NCI-H1436 treated with DMSO at 0.1 percent for 48 hours (cell line): ENCODE measurements at places on chromosomes 16 and 17.

GRCh38 chr16:29900102-29900887, at the start of gene ASPHD1:
ASPHD1 (plus strand) TSS chr16:29900488; CDS start chr16:29900972, 484 bp downstream.
- no peak for DNase-seq

DNA sequence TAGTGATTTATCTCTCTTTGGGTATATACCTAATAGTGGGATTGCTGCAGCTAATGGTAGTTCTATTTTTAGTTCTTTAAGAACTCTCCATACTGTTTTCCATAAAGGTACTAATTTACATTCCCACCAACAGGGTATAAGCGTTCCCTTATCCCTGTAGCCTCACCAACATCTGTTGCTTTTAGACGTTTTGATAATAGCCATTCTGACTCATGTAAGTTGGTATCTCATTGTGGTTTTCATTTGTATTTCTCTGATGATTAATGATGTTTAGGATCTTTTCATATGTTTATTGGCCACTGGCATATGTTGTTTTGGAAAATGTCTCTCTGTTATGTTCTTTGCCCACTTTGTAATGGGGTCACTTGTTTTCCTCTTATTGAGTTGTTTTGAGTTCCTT, 88.5 kb upstream of the ZNF267 start:
- DNase-seq = no peak

GRCh38 chr16:74601126-74601871, 5.6 kb downstream of the GLG1 start:
- no peak for DNase-seq

DNA sequence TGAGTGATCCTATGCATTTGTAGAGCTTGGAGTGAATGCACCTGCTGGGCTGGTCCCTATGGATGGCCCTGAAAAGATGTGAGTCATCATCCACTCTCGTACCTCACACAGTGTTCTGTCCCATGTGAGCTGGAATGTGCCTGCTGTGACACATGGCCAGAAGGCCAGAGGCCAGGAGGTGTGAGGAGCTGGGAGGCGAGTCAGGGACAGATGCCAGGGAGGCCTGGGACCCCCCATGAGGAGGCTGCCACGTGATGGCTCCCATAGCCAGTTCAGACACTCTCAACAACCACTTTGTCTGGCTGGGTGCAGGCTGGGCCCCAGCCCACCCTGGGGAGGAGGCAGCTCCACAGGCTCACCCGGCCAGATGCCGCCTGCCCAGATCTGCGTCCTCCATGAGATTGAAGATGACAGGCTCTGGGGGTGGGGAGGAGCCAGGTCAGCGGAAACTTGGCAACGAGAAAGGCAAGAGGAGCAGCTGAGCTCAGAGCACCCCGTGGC, 168.8 kb downstream of the C16orf78 start:
- DNase-seq = no peak

- no peak for DNase-seq
These were observed 847.7 kb upstream of the RBFOX1 start for GRCh38 chr16:6484935-6485334.

DNA sequence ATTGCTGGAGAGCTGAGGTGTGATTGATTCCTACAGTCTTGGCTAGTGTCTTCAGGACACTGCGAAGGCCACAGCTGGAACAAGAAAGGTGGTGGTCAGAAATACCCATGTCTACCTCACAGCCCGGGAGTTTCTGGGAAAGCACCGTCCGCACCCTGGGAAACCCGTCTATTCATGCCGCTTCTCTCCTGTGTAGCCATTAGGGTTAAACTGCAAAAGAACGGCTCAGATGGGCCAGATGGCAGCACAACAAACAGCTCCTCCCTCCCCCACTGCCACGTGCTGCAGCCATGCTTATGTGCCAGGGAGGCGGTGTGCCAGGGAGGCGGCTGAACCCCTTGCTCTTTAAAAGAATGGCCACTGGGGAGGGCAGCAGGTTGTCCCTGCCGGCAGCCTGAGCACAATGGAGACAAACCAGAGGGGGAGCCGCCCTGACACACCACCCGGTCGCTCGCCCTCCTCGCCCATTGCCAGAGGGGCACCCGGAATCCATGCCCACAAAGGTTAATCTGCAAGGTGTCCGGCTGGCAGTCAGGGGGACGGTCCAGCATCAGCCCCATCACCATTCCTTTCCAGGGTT, 65.2 kb downstream of the CYTH1 start:
- no peak for DNase-seq

- no peak for DNase-seq
These were observed 2.2 kb upstream of the CDK5R1 start for GRCh38 chr17:32484628-32485027.

GRCh38 chr17:11282586-11282985, 41.6 kb downstream of the SHISA6 start:
- no peak for DNase-seq

DNA sequence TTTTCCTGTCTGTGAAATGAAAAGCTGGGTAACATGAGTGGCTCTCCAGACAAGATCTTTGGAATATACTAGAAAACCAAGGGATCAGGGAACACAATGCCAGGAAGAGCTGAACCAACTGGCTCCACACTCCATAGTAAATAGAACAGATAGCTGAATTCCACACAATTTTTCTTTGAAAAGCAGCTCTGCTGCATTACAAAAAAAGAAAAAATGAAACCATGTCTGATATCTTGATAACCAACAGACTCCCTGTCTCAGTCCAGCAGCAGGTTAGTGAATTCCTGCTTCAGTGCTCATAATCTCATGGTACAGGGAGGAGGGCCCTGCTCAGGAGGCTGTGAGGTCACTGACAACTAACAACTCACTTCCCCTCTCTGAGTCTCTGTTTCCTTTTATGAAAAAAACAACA, 97.1 kb downstream of the CDH11 start:
- no peak for DNase-seq

DNA sequence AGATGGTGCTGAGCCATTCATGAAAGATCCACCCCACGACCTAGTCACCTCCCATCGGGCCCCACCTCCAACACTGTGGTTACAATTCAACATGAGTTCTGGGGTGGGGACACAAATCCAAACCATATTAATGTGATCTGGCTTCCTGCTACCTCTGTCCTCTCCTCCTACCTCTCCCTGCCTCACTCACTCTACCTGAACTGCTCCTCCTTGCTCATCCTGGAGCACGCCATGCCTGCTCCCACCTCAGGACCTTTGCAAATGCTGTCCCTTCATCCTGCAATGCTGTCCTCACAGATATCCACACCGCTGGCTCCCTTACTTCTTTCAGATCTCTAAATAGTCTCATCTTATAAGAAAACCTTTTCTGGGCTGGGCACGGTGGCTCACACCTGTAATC, 10.8 kb upstream of the SLC13A5 start:
- DNase-seq = no peak

DNA sequence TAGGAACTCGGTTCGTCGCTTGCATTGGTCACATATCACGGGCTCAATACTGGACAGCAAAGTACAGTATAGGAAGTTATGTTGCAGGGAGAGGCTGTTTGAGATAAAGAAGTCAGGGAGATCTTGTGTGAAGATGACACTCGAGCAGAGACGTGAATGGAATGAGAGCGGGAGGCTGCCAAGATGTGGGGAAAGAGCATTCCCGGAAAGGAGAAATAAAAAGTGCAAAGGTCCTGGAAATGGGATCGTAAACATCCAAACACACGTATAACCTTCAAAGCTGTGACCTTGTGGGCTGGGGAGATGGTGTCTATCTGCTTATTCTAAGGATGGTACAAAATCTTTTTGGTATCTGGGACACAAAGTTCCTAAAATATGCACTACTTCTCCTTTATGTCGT, 43.0 kb upstream of the MYOCD start:
- DNase-seq = no peak

GRCh38 chr17:78358538-78359320, 1.1 kb downstream of the SOCS3 start:
- DNase-seq = no peak

DNA sequence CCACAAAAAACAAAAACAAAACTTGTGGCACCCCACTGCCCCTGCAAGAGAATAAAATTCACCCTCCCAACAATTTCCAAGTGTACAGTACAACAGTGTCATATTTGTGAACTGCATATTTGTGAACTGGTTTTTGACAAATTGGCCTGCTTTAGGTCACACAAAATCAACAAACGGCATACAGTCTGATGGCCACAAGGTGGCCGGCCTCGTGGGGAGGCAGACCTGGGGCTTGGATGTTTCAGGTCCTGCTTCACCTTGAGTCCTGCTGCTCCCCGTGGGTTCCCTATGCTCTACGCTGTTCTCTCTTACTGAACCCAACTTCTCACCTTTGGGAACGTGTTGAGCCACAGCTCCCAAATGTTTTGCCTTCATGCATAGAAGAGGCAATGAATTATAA, 102.2 kb downstream of the CDK5R1 start:
- DNase-seq = no peak

GRCh38 chr17:80860101-80860671, 131.5 kb upstream of the CHMP6 start:
- no peak for DNase-seq

GRCh38 chr17:8384801-8385378, 1.9 kb upstream of the RPL26 start:
- DNase-seq = no peak

DNA sequence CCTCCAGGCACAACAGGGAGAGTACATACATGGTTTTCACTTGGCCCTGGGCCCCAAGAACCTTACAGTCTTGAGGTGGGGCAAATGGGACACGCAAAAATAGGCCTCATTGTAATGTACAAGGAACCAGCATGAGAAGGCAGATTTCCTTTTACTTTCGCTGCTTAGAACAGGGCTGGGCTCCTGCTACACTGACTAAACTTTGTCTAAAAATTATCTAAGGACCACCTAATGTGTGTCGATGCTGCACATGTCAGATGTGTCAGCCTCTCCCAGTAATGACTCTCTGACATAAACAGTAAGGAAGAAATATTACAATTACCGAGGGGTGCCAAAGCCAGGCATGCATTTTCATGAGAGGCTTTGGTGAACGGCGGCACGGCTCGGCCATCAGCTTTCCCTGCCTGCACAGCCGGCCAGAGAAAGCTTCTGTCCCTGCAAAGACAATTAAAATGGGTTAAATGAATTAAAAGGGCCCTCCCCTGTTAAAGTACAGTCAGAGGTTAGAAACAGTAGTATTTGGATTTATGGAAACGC, 224.2 kb upstream of the IRX3 start:
- no peak for DNase-seq

DNA sequence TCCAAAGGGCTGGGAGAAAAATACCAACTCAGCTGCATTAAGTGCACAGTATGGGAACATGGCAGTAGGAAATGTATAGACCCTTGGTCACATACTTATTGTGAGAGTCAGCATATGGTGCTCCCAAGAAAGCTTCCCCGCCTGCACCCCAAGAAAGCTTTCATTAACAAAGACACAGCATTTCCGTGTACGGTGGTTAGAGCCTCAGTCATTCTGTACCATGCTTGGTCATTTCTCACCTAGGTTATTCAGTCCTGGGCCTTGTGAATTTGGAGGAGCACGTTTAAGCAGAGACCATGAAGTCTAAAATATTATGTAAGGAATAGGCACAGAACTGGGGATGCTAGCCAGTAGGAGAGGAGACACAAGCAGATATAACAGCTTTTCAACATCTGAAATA, 56.1 kb downstream of the ESRP2 start:
- DNase-seq = no peak

DNA sequence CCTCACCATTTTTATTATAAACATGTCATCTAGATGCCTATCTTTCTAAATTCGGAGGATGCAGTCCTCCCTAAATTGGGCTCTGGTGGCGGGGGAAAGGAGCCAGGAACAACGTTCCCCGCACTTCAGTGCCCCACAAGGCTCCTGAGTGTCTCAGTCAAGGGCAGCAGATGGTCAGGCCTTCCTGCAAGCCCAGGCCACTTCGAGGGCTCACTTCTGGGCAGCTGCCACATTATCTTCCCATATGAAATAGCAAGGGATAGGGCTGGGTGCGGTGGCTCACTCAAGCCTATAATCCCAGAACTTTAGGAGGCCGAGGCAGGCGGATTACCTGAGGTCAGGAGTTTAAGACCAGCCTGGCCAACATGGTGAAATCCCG, 32.3 kb downstream of the FBXO31 start:
- DNase-seq = no peak

- DNase-seq = no peak
These were observed 9.3 kb downstream of the NQO1 start for GRCh38 chr16:69717066-69717465.

DNA sequence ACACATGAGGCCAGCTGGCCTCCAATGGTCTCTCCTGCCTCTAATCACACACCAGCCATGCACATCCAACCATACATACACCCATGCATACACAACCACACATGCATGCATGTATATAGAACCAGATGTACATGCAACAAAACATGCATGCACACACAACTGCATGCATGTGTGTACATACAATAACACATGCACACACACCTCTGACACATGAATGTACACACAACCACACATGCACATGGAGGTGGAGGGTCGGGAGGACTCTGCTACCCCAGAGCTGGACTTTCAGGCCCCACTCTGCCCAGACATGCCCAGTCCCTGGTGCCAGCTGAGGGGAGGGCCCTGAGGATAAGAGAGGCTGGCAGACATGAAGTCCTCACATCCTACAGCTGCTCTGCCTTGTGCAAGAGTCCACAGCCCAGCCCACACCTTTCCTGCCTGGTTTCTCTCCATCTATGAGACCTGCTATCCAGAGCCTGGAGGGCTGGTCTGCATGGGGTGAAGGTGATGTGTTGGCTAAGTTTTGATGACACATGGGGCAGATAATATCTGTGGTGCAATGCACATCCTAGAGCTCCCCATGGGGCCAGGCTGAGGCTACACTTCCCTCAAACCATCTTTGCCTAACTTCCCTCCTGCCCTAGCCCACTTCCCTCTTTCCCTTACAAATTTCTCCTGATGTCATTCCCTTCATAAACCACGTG, 50.9 kb upstream of the SDK2 start:
- no peak for DNase-seq

DNA sequence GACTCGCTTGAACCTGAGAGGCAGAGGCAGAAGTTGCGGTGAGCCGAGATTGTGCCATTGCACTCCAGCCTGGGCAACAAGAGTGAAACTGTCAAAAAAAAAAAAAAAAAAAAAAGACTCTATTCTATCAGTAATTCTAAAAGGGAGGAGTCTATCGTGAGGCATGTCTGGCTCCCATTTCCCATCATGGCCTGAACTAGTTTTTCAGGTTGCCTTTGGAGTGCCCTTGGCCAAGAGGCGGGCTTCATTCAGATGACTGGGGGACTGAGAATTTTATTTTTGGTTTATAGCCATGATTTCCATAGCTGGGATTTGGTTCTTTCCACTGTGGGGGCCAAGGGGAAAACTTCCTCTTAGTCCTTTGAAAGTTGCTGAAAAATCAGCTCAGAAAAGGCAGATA, 3.5 kb upstream of the SNX29 start:
- no peak for DNase-seq
